NCI-H187 treated with DMSO at 0.1 percent for 48 hours (cell line): ENCODE measurements at places on chromosomes 11 and 22.
A peak's percentile ranks its signal among the peaks of the same experiment; 100 is the strongest.

GRCh38 chr11:64400102-64400501 is 41.1 kb downstream of the RPS6KA4 start:
- no peak for DNase-seq

GRCh38 chr11:126413843-126414405 is 58.4 kb downstream of the ST3GAL4 start:
- DNase-seq = no peak

DNA sequence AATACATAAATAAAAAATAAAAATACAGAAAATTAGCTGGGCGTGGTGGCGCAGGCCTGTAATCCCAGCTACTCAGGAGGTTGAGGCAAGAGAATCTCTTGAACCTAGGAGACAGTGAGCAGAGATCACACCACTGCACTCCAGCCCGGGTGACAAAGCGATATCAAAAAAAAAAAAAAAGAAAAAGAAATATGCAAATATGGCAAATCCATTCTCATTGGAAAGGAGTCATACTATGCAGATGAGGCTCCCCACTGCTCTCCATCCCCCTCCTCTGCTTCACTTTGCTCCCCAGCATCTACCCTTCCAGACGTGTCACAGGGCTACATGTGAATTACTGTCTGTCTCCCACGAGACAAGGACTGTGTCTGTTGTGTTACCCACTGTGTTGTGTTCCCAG is 36.3 kb upstream of the PDGFB start:
- no peak for DNase-seq

DNA sequence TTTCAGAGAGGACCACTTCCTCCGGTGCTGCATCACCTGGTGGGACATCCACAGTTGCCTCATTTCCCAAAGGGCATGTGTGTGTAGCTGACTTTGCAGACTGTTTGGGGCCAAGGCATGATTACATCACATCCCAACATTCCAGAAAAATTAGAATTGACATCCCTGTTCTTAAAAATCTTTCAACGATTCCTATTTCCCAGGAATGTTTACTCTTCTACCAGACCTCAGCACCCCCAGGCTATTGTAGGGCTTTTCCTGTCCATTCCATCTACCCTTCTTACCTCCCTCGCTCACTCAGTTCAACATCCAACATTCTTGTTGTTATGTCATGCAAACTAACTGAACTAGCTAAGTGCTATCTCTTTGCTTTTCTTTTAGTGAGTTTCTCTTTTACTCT is 37.3 kb downstream of the PIWIL4 start:
- no peak for DNase-seq

GRCh38 chr11:2315395-2316168 is 13.8 kb downstream of the TSPAN32 start:
- DNase-seq = no peak

- DNase-seq = peak; percentile 67
Observed at GRCh38 chr11:35393098-35393497, 26.3 kb downstream of the SLC1A2 start.

- DNase-seq = no peak
Observed at GRCh38 chr11:61505640-61506155, 2.9 kb upstream of the LRRC10B start.

GRCh38 chr11:70650075-70650909 is 252.0 kb downstream of the CTTN start:
- no peak for DNase-seq

- no peak for DNase-seq
Observed at GRCh38 chr11:104796301-104796700, 102.0 kb downstream of the CASP12 start.

DNA sequence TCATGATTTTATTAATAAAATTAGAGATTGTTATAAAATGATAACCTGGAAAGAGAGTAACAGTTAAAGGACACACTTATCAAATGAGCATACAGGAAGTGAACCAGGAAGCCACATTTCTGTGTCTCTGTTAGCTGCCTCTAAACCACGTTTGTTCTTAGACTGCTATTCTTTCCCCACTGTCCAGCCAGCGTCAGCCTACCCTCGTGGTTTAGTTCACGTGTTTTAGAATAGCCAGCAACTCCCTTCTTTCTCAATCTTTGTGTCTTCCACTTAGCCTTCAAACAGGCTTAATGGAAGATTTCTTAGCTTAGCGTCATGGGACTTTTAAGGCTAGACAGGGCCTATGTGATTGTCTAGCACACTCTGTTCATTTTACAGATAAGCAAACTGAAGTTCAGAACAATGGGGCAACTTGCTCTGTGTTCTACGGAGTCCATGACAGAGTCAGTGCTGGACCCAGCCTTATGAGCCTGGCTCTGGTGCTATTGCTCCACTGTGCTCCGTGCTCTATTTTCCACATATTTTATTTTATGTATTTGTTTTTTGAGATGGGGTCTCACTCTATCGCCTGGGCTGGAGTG is 27.2 kb downstream of the GRAMD1B start:
- DNase-seq = no peak

DNA sequence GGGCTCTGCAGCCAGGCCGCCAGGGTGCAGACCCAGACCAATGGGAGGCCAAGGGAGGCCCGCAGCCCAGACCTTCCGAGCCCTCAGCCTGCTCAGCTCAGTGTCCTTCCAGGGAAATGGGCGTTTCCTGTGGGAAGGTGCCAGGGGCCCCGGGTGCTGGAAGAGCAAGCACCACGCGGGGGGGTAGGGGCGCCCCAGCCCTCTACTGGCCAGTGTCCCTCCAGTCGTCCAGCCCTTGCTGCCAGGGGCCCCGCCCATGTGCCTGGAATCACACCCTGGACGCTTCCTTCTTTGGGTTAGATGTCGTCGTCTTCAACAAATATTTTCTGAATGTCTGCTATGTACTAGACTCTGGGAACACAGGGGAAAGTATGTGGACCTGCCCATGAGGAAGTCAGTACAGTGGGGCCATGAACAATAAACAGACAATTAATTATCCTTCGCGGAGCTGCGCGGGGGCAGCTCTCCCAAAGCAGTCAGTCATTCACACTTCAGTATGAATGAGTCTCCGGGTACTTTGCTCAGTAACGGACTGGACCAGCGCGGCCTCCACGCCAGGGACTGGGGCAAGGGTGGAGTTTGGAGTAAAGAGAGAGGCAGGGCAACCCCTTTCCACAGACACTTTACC is 60.2 kb downstream of the CDKN1C start:
- DNase-seq = no peak

DNA sequence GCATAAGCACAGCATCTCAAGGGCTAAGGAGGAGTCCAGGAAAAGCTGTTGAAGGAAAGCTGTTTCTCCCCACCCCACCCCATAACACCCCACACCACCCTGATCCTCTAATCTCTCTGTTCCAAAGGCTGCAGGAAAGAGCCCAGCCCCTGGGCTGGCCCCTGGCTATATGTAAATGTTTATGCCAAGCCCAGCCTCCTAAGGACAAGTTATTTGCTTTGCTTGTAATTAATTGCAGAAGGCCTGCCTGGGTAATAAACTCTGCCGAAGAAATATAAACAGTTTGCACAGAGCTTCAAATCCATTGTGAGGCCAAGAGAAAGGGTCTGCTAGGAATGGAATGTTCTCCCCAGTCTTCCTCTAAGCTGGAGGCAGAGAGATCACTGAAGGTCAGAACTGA is 21.2 kb downstream of the ARRB1 start:
- DNase-seq = no peak

GRCh38 chr11:122754553-122755322 is 83.6 kb upstream of the CRTAM start:
- no peak for DNase-seq

- DNase-seq = no peak
Observed at GRCh38 chr11:6040874-6041273, 10.3 kb upstream of the OR56A1 start.

DNA sequence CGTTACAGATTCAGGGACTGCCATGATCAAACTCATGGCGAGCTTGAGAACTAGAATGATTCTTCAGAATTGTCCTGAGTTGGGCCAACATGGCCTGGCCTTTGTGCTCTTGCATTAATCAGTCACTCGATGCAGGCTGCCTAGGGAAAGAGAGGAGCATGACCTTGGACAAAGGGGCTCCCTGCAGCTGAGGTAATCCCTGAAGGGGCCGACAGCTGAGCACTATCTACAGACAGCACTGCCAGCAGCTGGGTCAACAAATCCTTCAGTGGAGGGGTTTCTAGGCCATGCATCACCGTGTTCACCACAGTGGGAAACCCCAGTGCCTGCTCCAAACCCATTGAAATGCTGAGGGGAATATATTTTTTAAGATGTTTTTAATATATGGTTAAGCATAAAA is 159.5 kb upstream of the POU2AF2 start:
- DNase-seq = peak; percentile 30

DNA sequence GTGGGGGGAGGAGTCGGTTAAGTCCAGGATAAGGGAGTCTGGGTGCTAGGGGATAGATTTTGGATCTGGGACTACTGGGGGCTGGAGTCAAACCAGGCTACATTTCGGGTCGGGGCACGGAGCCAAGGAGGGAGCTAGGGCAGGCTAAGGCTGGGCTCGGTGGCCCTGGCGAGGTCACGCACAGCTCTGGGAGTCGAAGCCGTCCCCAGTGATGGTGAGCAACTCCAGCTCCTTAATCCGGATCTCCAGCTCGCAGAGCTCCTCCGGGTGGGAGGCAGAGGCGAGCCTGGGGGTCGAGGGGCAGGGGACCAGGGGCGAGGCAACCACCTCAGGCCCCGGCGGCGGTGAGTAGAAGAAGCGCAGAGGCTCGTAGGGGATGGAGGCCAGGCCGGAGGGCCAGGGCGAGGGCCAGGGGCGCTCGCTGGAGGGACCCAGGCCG is 544 bp downstream of the C11orf91 start:
- DNase-seq = no peak

- DNase-seq = no peak
Observed at GRCh38 chr11:61701242-61701886, 21.2 kb downstream of the DAGLA start.

GRCh38 chr11:10628508-10629236 is 60.2 kb upstream of the LYVE1 start:
- no peak for DNase-seq

- DNase-seq = no peak
Observed at GRCh38 chr22:22940961-22941605, 53.5 kb downstream of the IGLL5 start.

GRCh38 chr11:46565232-46565840 is 28.5 kb downstream of the AMBRA1 start:
- no peak for DNase-seq

GRCh38 chr11:44085330-44085729 is 10.1 kb upstream of the EXT2 start:
- no peak for DNase-seq

- DNase-seq = no peak
Observed at GRCh38 chr11:34331736-34332135, 26.1 kb downstream of the ABTB2 start.

DNA sequence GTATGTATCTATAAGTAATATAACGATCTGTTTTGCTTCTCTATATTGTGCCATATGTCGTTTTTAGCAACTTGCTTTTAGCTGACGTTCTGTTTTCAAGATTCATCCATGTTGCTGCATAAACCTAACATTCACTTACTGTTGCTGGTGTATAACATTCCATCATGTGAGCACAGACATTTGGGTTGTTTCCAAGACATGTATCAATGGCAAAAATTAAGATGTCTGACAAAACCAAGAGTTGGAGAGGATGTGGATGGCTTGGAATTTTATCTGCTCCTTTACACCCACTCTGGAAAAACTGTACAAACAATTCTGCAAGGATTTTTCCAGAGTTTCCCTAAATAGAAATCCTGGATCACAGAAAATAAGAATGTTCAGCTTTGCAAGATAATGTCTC is 40.9 kb downstream of the DGCR2 start:
- DNase-seq = no peak

- no peak for DNase-seq
Observed at GRCh38 chr22:27896245-27896644, 22.8 kb downstream of the PITPNB start.

DNA sequence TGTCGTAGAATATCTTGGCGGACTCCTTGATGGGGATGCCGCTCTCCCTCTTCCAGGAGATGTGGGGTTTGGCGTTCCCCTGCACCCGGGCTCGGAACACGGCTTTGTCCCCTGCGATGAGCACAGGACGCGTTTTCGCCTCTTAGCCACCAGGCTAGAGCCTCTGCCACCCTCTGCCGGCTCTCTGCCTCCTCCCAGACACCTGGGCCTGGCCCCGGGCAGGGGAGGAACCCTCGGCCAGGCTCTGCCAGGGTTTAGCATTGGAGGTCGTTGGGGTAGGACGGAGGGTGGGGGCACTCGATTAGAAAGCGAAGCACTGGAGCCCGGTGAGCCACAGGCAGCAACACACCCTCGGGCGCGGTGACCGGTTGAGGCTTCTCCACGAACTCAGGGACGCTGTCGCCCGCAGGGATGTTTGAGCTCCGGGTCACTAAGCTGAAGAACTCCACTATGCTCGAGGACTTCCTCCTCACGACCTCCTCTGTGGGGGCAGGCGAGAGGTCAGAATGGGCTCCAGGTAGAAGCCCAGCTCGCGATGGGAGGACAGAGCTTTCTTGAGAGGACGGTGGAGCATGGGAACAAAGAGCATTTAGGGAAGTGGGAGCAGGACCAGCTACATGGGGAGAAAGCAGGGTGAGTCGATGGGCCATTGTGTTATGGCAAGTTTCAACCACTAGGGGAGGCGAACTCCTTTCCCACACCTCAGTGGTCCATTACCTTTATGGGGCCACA is 4.3 kb downstream of the IGSF22 start:
- no peak for DNase-seq

DNA sequence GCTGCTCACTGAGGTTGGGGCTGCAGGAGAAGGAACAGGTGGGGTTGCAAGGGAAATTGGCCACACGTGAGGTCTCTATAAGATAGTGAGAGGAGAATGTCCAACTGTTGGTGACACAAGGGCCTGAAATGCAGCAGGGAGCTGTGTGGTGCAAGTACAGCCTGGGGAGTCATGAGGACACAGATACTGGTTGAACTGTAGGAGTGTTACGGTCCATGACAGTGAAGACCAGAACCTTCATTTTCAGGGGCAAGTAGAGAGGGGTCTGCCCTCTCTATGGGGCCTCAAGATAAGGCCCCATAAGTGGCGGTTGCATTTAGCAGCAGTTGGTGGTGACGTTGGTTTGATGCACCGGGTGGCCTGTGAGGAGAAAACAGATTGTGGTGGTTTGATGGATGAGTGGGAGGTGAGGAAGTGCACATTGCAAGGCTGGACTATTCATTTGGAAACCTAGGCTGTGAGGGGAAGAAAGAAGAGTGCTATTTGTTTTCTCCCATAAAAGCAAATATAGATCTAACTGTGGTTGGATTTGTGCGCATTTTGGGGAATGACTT is 39.4 kb downstream of the MICAL2 start:
- no peak for DNase-seq

DNA sequence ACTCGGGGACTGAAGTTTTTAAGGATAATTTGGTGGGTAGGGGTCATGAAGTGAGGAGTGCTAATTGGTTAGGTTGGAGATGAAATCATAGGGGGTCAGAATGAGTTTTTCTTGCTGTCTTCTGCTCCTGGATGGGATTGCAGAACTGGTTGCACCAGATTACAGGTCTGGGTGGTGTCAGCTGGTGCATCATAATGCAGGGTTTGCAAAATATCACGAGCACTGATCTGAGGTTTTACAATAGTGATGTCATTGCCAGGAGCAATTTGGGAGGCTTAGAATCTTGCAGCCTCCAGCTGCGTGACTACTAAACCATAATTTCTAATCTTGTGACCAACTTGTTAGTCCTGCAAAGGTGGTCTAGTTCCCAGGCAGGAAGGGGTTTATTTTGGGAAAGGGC is 46.4 kb upstream of the CALCB start:
- DNase-seq = no peak
